ENCODE measurements at places on chromosomes 6 and 20.

DNA sequence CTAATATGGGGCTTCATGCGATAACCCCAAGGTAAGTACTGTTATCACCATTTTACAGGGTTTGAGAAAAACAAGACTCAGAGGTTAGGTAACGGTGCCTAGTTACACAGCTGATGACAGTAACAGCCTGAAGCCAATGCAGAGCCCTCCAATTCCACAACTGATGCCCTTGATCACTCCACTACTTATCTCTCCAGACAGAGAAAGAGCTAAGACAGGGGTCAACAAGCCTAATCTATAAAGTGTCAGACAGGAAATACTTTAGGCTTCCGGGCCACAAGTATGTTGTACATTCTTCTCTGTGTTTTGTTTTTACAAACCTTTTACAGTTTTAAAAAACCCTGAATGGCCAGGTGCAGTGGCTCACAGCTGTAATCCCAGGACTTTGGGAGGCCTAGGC is 50.9 kb downstream of the MAP7 start:
- no peak for DNase-seq

DNA sequence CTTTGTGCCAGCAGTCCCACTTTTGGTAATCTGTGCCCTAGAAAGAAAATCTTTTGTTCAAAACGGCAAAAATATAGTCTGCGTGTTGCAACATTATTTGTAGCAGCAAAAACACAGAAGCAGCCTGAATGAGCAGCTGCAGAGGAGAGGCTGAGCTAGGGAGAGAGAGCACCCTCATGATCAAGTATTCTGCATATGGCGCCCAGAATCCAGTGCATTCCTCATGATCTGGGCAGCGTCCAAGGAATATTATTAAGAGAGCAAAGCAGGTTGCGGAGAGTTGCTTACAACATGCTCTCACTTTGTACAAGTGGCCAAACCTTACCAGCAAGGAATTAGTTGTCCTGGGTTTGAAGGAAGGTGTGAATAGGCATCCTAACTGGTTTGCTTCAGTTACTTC is 25.9 kb downstream of the KIZ start:
- DNase-seq: no peak

- no peak for DNase-seq
Observed at GRCh38 chr6:69935079-69935478, 68.7 kb downstream of the COL19A1 start.

DNA sequence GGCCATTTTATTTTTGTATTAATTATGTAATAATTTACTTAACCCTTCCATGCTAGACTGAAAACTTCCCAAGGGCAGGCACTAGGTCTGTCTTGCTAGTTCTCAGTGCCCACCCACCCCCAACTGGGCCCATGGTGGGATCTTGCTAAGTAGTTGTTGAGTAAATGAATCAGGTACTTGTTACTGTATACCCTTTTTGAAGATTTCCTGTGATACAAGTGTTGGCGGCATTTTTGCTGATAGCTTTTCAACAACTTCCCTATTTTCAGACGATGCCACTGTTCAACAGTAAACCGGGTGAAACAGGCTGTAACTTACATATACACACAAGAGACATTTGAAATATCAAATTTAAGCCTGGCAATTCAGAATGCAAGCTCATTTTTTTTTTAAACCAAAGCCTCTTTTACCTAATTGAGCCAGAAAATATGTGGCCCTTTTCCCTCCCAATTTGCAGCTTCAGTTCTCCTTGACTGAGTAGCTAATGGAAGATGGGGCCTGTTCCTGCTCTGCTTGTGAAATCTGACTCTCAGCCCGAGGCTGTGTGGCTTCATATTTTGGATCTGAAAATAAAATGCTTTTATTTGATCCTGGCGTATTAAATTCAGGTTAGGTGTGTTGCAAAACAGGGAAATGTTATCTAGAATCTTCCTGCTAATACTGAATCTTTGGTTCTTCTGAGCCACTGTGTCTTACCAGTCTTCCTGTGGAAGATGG is 288.3 kb downstream of the NRN1 start:
- DNase-seq: no peak

DNA sequence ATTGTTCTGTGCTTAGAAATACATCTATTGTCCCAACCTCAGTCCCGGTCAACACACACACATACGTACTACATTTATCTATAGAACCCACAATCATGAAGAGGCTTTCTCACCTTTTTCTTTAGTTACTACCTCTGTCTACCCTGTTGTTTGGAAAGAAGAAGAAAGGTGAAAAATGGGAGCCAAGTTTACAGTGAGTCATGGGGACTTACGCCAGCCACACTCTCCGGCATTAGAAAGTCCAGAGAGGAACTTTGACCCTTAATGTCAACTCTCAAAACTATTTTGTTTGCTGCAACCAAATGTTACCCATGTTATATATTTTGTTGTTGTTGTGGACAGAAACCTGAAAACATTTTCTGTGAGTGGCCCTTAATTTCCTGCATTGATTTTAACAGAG is 259.1 kb downstream of the ZFAND3 start:
- peak; percentile 20 for DNase-seq

DNA sequence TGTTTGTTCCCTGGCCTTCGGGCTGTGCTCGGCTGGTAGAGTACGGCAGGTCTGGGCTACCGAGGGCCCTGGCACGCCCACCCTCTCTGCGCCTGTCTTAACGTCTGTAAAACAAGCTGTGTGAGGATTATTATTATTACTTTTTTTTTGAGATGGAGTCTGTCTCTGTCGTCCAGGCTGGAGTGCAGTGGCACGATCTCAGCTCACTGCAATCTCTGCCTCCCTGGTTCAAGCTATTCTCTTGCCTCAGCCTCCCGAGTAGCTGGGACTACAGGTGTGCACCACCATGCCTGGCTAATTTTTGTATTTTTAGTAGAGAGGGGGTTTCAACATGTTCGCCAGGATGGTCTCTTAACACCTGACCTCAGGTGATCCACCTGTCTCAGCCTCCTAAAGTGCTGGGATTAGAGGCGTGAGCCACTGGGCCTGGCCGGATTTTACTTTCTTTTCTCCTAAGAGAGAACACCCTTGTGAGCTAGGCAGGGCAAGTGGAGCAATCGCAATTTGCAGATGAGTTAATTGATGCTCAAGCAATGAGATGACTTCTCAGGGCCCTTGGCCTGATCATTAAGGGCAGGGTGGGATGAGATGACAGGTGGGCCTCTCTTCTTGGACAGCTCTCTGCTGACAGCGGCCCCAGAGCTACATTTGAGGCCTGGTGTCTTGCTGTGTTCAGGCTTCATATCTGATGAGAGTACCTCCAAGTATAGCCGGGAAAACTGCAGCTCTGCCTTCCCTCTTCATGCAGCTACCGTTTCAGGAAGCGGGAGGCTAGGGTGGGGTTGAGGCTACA is 859 bp upstream of the SMIM29 start:
- DNase-seq: no peak

DNA sequence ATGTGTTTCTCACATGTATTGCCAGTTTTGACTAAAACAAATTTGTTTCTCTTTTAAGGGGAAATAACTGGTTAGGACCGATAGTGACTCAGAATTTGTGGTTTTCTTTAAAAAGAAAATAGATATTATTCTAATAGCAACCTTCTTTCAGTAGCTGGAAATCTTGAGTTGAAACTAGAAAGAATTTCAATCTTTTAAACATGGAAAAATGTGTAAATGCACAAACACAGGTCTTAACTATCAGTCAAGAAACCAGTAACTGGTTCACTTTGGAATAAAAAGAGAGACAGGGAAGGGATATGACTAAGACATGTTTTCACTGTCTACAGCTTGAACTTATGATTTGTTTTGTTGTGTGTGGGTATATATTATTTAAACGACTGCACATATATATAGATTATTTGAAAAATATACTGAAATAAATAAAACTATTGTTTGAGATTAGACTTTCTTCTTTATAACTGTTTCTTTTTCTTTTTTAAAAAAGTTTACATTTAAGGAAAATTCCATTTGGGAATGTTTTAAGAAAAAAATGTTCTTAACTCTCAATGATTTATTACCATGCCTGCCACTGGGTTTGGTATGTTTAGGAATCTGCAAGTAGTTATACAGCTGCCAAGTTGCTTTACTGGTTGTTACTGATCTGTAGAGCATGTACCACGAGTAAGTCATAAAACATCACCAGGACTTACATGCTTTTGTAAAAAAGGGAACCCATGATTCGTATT is 753.3 kb upstream of the MARCKS start:
- DNase-seq: no peak

- no peak for DNase-seq
Observed at GRCh38 chr20:15976047-15976736, 597.1 kb downstream of the KIF16B start.

- peak; percentile 44 for DNase-seq
Observed at GRCh38 chr20:57223648-57224489, 42.6 kb downstream of the BMP7 start.

Data from LoVo (cell line).